ENCODE measurements at places on chromosomes 5 and 9.

DNA sequence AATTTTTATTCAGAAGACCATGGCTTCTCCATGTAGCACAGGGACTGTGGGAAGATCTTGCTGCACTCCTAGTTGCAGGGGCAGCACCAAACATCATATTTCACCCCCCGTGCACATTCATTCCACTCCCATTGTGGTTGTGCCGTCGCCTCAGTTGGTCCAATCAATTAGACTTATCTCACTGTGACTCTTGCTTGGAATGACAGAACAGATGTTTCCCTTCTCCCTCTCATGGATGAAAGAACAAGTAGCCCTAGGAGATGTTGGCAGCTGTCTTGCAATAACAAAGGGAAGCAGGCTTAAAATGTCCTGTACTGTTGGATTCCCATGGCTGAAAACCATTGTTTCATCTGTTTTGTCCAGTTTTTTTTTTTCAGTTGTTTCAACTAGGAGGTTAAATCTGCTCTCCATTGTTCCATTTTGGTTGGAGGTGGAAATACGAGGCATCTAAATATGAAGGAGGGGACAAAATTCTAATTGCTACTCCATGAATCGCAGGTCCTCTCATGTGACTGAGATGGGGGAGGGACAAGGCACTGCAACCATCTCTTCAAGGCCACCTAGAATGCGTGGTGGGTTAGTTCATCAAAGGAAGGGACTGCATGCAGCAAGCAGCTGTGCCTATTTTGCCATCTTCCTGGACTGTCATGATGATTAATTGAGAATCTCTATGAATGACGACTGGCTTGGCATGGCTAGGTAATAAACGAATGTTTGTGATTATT is 214.4 kb downstream of the NSG2 start:
- no peak for DNase-seq

DNA sequence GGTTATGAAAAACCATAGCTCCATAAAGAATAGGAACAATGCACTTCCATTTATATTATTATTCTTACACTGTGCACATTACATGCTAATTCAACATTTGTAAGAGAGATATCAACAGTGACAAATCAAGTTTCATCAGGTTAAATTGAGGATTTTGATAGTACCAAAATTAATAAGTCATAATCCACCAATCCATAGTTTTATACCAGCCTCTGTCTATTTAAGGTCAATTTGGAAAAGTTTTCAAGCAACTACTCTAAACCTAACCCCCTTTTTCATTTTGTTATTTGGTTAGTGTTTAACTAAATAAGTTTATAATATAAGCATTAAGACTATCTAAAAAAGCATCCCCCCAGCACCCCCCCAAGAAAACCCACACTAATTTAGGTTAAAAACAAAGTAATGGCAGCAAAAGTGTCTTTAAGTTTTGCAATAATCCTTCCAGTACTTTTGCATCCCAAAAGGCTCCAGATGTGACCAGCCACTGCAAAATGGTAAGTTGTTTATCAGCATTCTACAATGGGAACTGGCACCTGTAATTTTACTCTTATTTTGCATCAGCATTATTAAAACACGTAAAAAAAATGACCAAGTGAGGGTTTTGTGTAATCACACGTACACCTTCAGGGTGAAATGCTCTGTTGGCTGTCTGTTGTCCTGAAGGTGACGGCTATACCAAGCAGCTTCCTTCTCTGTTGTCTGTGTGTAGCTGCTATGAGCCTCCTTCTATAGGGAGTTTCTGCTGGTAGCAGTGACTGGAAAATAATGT is 36.8 kb upstream of the SSBP2 start:
- peak; percentile 83 for DNase-seq

DNA sequence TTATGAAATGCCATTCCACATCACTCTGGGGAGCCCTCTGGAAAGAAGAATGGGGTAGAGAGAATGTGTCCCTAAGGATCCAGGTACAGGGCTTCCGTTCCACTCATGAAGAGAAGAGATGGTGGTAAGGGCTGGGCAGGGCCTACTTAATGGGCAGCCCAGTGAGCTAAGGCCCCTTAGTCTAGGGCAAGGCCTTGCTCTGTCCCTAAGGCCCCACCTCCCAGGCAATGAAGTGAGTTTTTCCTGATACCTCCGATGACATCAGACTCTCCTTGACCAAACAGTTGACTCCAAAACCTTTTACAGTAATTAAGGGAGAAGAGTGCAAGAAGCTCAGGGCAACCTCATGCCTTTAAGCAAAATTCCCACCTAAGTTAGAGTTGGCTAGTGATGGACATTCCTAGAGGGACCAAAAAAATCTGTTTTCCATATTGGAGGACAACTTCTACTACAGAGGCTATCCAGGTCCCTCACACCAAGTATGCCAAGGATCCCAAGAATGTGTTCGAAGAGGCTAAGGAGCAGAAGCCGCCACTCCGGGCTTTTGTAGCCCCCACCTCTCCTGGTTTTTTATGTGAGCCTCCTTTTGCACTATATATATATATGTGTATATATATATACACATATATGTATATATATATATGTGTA is 5.9 kb downstream of the KLF9 start:
- DNase-seq, result no peak

DNA sequence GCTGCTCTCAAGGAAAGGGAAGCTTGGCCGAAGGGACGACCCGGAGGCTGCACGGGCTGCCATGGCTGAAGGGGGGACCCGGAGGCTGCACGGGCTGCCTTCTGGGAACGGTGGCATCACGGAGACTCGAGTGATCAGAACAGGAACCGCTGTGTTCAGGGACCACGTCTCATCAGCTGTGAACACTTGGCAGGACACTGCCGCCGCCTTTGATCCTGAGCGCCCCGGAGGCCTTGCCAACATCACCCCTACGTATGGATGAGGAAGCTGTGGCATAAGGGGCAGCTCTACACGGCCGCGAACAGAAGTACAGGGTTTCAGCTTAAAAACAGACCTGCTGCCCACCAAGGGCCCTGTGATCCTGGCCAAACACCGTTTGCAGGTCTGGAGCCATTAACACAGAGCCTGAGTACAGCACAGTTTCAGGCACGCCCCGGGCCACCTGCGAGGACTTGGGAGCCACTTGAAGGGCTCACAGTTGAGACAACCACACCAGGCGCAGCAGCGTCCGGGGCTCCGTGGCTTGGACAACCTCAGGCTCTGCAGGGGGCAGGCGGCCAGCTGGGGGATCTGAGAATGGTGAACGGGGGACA is 23.9 kb upstream of the TERT start:
- DNase-seq, result peak; percentile 13

DNA sequence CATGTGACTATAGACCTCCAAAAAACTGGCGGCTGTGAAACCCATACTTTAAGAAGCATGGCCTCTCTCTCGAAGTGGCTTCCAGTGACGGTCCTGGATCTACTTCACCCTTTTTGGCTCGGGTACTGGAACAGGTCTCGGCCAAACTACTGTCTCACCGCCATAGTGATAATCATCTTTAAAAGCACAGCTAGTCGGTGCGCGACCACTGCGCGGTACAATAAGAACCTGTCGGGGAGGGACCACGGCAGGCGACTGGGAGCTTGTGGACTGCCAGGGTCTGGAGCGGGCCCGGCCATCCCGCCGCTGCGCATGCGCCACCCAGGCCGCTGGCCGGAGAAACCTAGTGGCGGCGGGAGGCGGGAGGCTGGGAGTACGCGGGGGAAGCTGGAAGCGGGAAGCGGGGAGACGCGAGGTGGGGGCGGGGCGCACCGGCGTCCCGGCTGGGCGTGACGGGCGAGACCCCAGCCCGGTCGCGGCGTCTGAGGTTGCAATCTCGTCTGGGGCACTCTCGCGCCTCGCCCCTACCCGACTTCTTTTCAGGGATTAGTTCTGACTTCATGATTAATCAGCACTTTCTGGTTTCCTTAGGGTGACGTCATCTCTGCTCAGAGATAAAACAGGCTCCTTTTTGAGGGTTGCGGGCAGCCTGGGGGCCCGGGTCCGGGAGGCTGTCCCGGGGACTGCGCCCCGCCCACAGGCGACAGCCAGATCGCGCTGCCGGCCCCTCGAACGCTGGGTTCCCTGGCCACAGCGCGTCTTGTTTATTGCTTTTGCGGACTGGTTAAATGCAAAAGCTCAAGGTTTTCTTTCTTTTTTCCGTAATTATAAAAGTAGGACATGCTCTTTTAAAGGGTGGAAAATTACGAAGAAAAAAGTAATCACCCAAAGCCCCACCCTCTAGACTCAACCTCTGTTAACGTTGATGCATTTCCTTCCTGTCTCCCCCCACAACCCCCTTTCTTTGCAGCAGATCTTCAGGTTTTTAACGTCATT is 266.8 kb downstream of the CWC27 start:
- peak; percentile 95 for DNase-seq

- no peak for DNase-seq
Observed at GRCh38 chr9:127966416-127967150, 14.2 kb downstream of the EEIG1 start.

GRCh38 chr5:147017191-147017590 is 138.6 kb upstream of the PPP2R2B start:
- no peak for DNase-seq
